ENCODE measurements at places on chromosomes 2 and 18. TPM values are rescaled to one million over a fixed set of nuclear protein-coding genes. Genes with fewer than 3 reads are reported as not detected.

- DNase-seq = no peak
Measured at GRCh38 chr2:28166956-28167355, 225.7 kb upstream of the FOSL2 start.

- no peak for DNase-seq
Measured at GRCh38 chr18:42977982-42978637, 137.4 kb downstream of the RIT2 start.

DNA sequence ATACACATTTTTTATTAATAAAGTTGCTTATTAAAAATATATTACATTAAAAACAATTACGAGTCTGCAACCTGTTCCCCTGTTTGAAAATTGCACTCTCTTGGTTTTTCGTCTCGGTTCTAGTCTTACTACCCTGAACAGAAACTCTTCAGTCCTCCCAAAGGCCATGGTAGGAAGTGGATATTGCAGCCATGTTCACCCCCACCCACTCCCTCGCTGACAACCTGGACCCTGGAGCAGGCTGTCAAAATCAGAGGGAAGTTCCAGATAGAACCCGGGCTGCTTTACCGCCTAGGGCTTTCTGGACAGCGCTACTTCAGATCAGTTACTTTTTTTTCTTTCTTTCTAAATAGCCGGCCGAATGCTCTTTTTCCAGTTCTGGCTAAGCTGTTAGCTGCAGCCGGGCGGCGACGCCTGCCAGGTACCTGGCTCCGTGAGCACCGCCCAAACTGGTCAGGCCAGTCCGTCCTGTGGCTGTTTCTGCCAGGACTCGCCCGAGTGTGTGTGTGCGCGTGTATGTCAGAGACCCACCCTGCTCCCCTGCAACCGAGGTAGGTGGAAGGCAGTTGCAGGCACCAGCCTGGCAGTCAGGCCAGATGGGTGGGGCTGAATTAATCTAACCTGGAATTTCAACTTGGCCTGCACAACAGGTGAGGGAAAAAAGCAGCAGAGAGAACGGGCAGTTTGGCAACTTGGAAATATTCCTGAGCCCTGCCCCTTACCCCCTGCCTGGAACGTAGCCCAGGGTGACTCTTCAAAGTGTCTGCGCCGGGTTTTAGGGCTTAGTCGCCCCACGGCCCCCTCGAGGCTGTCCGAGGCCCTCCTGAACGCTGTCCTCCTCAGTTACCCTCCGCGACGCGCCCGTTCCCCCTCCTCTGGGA lies 1.1 kb upstream of the TET3 start:
- peak; percentile 85 for DNase-seq

DNA sequence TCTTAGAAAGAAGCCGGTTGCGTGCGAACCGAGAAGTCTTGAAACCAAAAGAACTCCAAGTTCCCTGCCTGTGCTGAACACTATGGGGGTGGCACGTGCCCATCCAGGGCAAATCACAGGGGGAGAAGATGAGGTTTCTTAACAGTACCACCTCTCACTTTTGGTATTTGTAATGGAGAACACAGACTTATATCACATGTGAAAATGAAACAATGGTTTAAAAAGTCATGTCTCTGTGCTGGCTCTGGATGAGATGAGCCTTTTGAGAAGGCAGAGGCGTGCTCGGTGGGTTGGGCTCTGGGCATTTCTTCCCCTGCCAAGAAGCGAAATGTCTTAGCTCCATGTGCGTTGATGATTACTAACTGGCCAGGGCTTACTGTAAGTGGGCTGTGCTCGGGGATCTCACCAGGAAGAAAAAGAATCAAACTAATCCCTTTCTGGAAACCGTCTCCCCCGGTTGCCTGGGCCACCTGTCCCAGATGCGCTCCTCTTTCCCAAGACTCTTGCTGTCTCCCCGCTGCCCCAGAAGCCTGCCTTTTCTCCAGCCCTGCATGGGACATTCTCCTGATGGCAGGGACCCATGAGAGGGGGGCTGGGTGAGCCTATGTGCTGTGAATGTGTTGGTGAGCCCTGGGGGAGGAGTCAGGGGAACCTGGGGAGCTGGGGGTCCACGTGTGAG lies 252.9 kb downstream of the PRKCE start:
- no peak for DNase-seq

- DNase-seq = no peak
Measured at GRCh38 chr2:96108541-96109360, 7.6 kb downstream of the ADRA2B start.

DNA sequence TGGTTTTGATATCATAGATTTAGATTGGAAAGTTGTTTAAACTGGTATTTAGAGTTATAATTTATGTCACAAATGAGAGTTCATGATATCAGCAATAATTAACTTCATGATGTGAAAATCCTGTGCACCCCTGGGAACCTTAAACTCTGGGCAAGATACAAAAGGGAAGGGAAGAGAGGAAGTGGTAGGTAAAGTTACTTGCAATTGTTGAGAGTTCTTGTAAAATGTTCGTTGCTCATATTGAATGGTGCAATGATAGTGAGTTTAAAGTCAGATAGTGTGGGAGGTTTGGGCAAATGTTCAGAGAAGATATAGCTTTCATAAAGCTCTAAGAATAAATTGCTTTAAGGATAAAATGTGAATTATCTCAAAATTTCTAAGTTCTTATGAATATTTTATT lies 75.4 kb downstream of the SP110 start:
- DNase-seq = no peak

GRCh38 chr2:74944987-74945787 lies 13.3 kb upstream of the POLE4 start:
- no peak for DNase-seq

GRCh38 chr2:163563336-163563735 lies 172.5 kb downstream of the FIGN start:
- DNase-seq = no peak

- no peak for DNase-seq
Measured at GRCh38 chr18:53148123-53148522, 808.1 kb downstream of the DCC start.

DNA sequence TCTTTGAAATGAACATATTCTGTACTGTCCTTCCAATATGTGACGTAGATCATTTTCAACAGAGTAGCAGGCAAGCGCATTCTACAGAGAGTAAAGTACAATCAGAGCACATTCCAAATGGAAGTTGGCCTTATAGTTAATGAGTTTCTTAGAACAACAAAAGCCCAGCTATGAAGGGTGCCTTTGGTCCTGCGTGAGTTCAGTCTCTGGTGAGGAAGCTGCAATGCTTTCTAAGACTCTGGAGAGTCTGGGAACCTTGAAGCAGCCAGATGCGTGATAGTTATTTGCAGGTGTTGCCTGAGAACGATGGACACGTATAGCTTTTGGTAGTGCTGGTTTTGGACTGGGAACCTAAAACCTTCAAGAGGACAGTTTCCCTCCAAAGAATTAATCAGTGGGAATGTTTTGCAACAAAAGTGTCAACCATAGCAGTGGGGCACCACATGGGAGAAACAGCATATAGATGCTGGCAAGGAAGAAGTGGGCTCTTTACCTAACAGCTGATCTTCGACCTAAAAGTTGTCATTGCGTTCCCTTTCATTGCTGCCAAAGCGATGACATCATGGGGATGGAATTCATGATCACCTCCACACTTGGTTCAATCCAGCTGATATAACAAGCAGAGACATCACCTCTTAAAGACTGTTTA lies 9.3 kb upstream of the SNORC start:
- DNase-seq = no peak

Gene NUP35
- 14.4 TPM for total RNA-seq

Gene SLC30A3
- total RNA-seq = 0.53 TPM

Gene SKOR2
- 0.81 TPM for total RNA-seq

Gene RNF125
- total RNA-seq = 1.8 TPM

Gene HS6ST1
- total RNA-seq = 75.2 TPM

Gene DSEL
- 6.9 TPM for total RNA-seq
